Activated CD4-positive, alpha-beta T cell treated with anti-CD3 and anti-CD28 coated beads, Interleukin-2, amount 50 U/mL, for 24 hours (primary cell): ENCODE measurements at places on chromosomes 7 and 10.

- DNase-seq = no peak
Observed at GRCh38 chr10:62655337-62655994, 149.1 kb upstream of the ADO start.

- peak; percentile 20 for DNase-seq
Observed at GRCh38 chr7:121530227-121531174, 134.4 kb upstream of the FAM3C start.

- DNase-seq = no peak
Observed at GRCh38 chr10:72694476-72695369, 2.8 kb downstream of the MCU start.

DNA sequence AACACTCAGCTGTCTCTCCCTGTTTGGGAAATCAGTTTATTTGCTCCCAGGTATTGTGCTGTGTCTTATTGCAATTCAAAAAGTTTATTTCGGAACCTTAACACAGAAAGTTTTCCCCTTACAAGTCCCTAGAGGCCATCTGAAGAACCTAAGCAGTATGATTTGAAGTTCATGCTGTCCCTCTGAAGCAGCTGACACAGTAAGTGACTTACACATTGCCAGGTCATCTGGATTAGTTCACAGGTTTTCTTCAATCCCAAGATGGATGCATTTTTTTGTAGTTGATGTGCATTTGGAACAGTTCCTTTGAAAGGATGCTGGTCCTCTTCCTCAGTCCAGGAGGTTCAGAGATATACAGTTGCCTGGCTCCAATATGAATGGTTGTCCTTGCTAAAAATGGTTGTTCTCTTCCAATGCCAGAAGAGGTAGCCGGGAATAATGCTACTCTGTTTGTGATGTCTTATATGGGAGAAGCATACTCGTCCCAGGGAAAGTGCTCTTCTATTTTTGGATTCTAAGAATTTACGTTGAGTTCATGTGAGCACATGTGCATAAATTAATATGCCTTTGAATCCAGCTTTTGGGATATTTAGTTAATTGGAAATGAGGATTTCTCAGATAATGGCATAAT, 183.5 kb upstream of the PHYHIPL start:
- DNase-seq = no peak

GRCh38 chr10:76009531-76009930, 578.1 kb downstream of the LRMDA start:
- no peak for DNase-seq

DNA sequence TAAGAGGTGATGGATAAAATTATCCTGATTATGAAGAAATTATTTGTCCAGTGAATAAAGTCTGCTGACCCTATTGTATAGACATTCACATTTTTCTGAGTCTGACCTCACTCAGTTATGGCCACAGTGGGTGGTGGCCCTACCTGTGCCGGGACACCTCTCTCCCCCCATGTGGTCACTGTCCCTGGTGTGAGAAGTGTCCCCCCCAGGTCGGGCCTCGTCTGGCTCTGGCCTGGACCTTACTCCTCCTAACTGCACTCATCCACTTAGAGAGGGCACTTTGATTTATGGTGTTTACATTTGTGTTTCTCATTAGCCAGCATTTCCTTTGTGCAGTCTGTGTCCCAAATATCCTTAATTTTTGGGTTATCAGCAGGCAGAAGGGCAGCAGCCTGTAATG, 59.6 kb upstream of the ZNF32 start:
- DNase-seq = no peak
